Activated CD4-positive, alpha-beta T cell treated with anti-CD3 and anti-CD28 coated beads for 48 hours (primary cell): ENCODE measurements at places on chromosomes 3 and 15.

- no peak for DNase-seq
These were observed 24.9 kb downstream of the TXNRD3 start for GRCh38 chr3:126630020-126630419.

DNA sequence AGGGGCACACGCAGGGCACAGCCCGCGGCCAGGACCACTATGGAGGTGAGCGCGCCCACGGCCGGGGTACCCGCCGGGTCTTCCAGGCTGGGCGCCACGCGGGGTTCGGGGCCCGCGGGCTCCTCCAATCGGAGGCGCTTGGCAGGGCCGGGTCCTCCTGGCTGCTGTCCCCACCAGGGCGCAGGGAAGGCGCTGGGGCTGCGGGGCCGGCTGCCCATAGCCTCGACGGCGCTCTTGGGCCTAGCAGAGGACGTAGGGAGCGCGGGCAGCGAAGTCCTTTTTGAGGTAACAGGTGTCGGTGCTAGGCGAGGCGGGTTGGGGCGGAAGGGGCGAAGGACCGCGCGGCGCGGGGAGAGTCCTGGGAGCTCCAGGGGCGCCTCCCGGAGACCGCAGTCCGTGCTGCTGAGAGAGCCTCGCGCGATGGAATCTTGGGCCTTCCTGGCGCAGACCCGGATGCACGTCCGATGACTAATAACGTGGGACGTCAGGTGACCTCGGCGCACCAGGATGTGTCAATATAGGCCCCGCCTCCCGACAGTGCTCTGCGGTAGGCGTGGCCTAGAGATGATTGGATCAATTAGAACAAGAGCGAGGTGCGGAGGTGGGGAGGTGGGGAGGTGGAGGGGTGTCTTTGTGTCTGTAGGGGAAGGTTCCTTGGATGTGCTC lies at the start of gene PRR23A:
TSS of gene PRR23A (minus strand) at position 218 of the 666 bp plus-strand sequence. CDS start at position 218, 0 bp downstream.
- no peak for DNase-seq

GRCh38 chr3:138220788-138221187 lies 33.7 kb downstream of the ARMC8 start:
- no peak for DNase-seq

DNA sequence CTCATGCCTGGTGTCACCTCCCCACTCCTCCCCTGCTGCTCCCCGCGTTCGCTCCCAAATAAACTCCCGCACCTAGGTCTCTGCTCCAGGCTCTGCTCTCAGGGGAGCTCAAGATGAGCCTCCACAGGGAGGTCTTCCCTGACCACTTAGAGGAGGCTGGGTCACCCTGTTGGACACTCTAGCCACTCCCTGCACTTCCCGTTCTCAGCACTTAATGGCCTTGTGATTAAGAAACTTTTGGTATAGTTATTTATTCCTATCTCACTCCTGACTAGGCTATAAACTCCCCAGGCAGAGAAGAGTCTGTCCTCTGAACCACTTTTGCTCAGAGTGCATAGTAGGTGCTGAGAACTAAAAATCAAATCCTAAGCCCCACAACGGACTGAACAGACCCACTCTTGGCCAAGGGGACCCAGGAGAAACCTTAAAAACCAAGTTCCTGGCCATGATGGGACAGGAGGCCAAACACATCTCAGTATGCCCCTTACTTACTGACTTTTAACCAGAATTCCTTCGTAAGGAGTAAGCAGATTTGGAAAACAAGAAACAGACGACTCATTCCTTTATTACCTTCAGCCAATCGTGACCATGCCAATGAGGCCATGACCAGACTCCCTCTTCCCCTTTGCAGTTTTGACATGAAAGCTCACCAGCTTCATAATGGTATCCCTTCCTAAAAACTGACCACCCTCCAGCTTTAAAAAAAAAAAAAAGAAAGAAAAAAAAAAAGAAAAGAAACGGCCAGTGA lies 69.0 kb upstream of the HRH1 start:
- no peak for DNase-seq

DNA sequence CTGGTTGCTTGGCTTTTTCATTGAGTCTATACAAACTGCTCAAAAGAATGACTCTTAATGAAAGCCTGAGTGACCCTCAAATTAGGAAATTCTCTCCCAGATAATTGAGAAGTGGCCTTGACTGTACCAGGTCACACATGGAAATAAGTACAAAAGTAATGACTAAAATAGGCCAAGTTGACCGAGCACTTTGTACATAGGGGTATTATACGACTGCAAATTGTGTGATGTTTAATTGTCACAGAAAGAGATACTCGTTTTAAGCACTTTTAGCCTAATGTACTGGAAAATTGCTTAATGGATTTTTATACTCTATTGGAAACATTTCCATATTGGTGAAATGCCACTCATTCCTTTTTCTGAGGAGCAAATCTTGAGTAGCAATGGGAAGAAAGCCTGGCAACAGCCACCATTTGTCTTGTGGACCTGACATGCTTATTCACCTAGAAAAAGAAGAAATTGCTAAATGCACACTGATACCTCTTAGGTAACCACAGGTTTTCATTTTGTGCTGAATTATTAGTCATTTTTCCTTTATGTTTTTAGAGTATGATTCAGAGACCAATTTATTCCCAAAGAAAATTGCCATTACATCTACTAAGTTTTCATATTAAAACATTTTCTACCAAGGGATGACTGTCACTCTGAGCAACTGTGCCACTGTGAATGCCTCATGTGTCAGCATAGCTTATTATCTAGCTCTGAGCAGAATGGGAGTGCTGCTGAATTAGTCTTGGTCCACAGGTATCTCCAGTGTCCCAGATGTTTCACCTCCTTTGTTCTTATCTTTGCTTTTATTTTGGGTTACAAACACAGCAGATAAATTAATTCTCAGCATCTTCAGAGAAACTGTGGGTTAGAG lies 8.9 kb upstream of the PXK start:
- DNase-seq, result peak; percentile 18

GRCh38 chr15:66408675-66409282 lies 22.1 kb downstream of the MAP2K1 start:
- no peak for DNase-seq

DNA sequence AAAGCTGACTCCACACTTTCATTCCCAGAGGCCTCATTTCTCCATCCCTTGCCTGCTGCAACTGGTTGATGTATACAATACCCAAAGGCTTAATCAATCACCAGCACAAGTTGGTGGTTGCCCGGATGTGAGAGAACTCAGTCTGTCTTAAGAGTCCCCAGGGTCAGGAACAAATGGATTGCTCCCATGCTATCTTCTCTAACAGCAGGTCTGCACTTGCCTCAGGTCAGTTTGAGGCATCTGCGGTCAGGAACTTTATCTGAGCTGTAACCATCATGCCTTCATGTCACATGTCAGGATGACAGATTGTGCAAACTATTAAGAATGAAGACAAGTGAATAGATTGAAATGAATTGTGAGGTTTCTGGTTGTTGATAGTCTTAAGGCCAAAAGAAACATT lies 56.1 kb downstream of the BFSP2 start:
- DNase-seq, result no peak

GRCh38 chr3:46296826-46297225 lies 54.6 kb downstream of the CCR3 start:
- no peak for DNase-seq

- DNase-seq, result no peak
These were observed 138.2 kb downstream of the EPHA3 start for GRCh38 chr3:89245612-89246011.

GRCh38 chr3:63624941-63625560 lies 27.4 kb upstream of the SNTN start:
- DNase-seq, result no peak

GRCh38 chr15:91047545-91048199 lies 25.3 kb upstream of the VPS33B start:
- no peak for DNase-seq

DNA sequence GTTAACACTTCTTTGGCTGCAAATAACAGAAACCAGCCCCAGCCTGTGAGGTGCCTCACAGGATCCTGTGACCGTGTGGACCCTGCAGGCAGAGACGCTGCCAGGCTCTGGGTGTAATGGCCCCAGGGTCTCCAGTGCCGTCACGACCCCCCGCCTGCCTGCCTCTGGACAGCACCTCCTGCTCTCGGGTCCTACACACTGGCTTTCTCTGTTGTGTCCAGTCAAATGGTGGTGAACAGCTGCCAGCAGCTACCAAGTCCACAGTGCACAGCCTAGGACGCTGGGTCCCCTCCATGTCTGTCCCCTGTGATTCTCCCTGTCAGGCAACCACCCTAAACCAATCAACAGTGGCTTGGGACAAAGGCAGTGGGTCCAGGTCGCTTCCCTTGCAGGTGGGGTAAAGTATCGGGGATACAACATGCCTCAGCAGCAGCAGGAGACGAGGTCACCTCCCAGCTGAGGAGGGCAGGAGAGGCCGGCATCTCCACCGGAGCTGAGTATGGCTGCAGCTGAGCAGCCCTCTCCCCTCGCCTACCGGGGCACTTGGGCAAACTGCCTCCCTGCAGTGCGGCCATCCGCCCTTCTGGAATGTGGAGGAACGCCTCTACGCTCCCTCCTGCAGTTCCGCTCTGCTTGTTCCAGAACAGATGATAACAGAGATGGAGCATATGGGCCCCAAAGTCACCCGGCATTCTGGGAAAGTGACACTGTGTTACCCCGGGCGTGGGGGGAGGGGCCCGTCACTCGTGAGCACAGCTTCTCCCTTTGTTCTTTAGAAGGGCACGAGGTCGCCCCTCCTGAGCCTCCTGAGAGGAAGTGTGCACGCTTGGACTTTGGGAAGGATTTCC lies 21.1 kb upstream of the SKOR1 start:
- no peak for DNase-seq

DNA sequence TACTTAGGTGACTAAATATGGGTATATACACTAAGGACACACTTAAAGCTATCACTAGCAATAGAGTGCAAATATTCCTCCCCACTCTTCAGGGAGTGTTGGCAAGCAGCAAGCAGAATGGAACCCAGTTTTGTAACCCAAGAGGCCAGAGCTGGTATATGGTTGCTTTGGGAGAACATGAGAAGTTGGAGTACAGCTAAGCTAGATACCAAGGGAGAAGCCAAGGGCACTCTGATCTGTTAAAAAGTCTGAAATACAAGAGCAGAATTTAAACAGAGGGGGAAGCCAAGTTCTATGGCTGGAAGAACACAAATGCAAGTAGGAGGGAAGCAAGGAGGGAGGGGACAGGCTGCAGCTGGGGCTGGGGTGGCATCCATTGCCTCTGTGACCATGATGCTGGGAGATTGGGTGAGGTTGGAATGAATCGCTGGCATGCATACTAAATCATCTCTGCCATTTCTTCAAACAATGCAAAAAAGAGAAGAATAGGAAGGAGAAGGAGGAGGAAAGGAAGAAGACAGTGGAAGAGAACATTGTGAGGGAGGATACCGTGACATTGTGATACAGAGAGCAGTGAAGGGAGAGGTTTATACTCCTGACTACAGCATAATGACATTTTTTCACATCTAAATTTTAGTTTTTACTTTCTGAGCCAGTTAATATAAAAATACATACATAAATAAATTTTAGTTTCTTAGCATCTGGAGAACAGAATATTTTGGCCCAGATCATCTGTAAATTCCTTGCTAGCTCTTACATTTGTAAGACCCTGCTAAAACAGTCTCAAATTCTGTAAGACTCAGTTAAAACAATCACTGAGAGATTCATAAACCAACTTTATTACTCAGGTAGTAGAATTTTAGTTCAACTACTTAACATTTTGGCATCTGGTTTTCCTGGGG lies 9.0 kb upstream of the ANXA2 start:
- no peak for DNase-seq

- DNase-seq, result peak; percentile 38
These were observed 5.3 kb downstream of the P2RY12 start for GRCh38 chr3:151379083-151379734.
